ENCODE measurements at places on chromosomes 7 and 10.

- DNase-seq: no peak
Observed at GRCh38 chr10:44424298-44424697, 39.4 kb upstream of the CXCL12 start.

- DNase-seq: no peak
Observed at GRCh38 chr10:26706206-26706605, 8.7 kb downstream of the PDSS1 start.

GRCh38 chr7:45599851-45600706, 25.9 kb downstream of the ADCY1 start:
- DNase-seq: no peak

DNA sequence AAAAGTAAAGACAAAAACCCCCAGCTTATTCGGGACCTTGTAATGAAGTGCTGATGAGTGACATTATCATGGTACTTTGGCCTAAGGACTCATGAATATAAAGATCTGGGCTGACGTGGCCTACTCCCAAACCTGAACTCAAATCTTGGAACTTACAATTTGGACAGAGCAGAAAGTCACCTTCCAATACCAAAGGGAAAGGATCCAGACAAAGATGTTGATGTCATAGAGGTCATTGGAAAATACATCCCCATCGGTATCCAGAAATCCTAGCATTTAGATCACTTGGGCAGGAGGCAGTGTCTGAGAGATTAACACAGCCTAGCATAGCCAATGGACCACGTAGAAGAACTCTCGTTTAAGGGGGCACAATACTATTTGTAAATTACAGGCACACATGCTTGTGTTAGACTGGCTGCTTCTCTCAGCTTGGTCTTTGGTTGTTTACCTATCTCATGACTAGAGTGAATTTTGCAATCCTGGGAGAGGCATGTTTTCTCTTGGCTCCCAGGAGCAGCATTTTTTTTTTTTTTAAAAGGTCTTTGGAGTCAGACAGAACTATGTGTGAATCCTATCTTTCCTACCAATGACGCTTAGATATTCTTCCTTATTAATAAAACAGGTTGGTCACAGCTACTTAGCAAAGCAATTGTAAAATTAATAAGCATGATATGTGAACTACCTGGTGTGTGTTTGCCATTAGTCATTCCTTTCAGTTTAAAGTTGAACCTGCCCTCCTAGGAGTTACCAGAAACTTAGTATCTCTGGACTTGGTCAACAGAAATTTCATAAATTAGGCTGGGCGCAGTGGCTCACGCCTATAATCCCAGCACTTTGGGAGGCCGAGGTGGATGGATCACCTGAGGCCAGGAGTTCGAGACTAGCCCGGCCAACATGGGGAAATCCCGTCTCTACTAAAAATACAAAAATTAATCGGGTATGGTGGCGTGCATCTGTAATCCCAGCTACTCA, 27.8 kb upstream of the MRPS33 start:
- DNase-seq: no peak

GRCh38 chr10:30072068-30072467, 12.7 kb upstream of the JCAD start:
- DNase-seq: no peak

GRCh38 chr7:80611779-80612178, 26.7 kb upstream of the CD36 start:
- no peak for DNase-seq

DNA sequence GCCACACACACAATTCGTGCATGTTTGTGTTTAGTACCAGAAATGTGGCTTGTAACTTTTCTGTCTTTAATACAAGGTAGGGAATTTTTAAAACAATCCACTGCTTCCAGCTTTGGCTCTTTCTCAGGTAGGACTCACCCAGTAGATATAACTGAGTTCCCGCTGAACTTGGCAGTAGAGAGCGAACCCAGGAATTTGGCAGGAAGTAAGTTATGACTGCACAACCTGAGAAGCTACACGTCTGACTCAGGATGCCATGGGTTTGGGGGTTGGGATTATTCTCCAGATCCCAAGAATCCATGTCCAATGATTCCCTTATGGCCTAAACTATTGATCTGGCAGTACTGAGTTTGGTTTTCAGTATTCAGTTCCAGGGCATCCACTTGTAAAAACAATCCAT, 499.7 kb downstream of the CALN1 start:
- DNase-seq: no peak

DNA sequence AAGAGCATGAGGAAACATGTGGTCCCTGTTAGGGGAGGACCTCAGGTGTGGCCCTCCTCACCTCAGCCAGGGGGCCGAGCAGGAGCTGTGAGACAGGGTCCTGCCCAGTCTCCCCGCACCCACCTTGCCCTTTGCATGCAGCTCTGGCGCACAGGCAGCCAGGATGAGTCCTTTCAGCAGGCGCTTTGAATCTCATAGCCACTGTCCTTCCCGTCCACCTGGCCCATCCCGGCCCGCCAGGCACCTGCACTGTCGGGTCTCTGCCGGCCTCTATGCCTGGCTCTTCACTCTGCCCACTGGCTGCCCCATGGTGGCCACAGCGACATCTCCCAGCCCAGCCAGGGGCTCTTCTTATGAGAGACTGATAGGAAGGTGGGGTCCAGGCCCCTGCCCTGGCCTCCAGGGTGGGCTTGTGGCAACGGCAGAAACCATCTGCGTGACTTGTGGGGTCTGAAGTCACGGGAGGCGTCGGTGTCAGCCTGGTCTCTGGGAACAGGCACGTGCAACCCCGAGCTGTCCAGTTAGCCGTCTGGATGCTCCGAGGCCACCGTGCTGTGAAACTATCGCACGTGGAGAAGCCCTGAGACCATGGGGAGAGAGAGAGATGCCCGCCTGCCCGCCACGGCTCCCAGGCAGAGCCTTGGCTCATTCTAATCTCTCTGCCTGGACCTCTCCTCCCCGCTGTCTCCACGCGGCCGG, 37.4 kb downstream of the FOXL3 start:
- DNase-seq: no peak

- DNase-seq: no peak
Observed at GRCh38 chr10:31604096-31604495, 285.1 kb downstream of the ZEB1 start.

GRCh38 chr7:34061149-34061548, 155.8 kb downstream of the BMPER start:
- DNase-seq: no peak

- no peak for DNase-seq
Observed at GRCh38 chr10:78868048-78868447, 200.7 kb upstream of the ZMIZ1 start.

DNA sequence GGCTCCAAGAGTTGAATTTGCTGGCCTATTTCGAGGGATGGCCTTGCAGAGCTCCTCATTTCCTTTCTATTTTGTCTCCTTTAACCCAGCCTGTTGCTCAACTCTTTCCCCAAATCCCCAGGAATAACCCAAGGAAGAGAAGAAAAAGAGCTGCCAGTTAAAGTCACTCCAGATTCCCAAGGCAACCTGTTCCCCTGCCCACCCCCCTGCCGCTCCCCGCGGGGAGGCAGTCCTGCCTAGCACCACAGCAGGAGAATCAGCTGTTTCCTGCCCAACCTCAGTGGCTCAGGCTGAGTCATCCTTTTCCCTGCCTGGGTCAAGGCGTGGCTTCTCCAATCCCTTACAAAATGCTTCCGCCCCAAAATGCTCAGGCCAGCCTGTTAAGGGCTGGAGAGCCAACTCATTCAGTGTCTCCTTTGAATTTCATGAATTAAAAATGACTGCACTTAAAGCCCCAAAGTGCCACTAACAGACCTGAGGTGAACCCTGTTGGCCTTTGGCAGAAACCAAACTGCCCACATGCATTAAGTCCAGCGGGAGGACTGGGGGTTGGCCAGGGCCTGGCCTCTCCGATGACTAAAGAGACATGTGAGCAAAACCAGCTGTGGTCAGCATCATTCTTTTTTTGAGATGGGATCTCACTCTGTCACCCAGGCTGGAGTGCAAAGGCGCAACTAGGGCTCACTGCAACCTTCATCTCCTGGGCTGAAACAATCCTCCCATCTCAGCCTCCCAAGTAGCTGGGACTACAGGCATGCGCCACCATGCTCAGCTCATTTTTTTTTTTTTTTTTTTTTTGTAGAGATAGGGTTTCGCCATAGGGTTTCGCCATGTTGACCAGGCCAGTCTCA, 83.2 kb upstream of the KIF5B start:
- peak; percentile 50 for DNase-seq

Measured in head of caudate nucleus (tissue), 42 donors.